Kidney glomerular epithelial cell (primary cell): ENCODE measurements at places on chromosomes 2 and 18.

DNA sequence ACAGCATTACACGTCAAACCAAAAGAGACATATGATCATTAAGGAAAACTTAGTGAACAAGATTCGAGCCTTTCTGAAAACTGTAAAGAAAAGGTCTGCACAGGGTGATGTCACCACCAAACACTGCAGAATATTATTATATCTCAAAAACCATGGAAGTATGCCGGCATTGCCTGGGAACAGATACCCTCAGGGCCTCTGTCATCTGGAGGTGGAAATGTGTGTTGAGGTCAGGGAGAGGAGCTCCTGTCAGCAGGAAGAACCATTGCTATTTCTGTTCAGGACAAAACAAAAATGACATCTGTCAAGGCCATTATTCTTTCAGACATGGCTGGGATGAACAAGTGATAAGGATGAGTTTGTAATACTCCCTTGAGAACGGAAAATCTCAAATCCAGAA is 365.9 kb upstream of the TRIB2 start:
- DNase-seq = no peak

DNA sequence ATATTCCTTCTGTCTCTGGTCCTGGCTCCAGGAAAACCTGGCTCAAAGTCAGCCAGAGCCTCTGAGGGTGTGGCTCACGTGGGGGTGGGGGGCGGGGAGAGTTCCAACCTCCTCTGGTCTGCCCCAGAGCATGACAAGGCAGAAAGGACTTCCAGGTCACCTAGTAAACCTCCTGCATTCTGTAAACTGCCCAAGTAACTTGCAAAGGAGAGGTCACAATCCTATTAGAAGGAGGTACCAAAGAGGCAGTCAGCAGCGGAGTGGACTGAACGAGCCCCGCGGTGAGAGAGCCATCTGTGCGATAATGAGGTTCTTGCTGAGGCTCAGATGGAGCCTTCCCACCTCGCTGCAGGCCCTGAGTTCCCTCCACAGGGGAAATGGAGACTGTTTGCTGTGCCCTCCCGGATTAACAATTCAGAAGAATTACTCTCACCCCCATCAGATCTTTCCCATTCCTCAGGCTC is 58.9 kb upstream of the GATA6 start:
- DNase-seq = no peak

- DNase-seq = peak; percentile 65
These were observed 44.9 kb downstream of the TMEM37 start for GRCh38 chr2:119476301-119477112.

DNA sequence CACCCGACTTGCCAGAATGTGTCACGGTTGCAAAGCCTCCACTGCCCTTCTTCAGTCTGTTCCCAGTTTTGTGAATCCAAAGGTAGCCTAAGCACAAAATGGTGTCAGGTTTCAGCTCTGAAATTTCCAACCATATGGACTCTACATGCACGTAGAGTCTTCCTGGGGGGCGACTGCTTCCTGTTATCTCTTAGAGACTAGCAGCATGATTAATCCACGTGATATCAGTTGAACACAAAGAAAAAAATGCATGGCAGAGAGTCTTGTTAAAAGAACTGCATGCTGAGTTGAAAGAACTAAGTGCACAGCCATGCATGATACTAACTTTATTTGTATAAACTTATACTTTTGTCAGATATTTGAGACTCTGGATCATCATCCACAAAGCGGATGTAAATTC is 404.4 kb downstream of the SOCS6 start:
- DNase-seq = no peak

DNA sequence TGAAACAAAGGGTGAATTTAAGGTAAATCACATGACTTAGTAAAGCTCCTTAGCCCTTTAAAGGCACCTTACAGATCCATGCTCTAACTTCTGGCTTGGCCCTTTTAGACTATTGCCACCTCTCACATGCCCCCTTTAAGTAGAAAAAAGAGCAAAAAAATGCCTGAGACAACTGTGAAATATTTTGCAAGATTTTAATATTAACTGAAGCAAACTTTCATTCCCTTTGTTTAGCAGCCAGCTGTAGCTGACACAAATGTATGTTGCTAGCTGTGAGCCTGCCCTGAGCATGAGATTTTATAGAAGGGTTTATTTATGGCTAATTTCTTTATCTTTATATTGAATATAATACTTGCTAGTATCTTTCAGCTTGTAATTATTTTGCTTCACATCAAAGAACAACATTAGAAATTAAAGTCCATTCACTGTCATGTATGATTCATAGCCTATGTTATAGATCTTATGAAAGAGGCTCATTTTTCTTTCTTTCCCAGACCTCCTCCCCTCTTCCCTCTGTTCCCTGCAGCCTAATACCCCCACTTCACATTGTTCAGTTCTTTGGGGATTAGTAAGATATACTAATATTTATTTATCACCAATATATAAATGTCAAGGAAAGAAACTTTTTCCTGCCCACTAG is 637.2 kb upstream of the ZEB2 start:
- DNase-seq = no peak

DNA sequence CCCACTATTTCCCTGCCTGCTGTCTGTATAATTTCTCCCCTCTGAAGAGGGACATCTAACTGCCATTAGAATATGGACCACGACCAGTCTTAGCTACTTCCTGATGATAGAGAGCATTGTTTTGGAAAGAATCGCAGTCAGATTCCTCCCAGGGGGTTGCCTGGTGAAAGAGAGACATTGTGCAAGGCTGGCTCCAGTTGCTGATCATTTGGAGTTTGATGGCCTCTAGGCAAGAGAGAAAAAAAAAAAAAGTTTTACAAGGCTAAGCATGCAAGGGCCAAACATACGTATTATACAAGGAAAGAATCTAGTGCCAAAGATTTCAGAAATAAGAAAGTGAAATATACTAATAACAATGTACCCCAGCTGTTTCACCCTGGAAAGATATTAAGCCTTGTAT is 182.2 kb downstream of the CMPK2 start:
- DNase-seq = no peak

DNA sequence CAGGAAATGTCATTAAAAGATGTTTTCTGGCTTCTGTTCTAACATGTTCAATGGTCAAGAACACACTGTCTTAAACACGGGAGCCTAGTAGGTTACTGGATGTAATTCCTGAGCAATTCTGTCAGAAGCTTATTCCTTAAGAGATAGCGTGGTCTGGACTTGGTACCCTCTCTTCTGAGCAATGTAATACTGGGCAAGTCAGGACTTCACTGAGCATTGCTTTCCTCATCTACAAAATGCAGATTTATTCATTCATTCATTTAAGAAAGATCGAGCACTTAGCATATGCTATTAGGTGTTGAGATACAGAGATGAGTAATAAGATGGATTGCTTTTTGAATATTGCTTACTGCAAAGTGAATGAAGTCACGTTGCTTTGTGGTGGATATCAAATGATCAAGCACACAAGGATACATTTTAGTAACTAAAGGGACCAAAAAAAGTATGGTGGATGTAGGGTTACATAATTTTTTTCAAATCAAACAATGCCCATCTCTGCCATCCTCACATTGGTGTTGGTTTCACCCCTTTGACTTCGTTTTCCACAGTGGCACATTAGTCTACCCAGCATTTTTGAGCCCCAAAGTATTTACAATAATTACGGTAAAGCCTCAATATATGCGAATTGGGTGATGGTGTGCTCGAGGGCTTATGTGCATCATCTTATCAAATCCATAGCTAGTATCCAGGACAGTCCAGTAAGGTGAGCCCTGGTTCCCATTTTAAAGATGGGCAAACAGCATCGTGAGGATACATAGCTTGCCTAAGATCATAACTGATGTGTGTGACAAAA is 65.3 kb downstream of the ZC3H6 start:
- no peak for DNase-seq

DNA sequence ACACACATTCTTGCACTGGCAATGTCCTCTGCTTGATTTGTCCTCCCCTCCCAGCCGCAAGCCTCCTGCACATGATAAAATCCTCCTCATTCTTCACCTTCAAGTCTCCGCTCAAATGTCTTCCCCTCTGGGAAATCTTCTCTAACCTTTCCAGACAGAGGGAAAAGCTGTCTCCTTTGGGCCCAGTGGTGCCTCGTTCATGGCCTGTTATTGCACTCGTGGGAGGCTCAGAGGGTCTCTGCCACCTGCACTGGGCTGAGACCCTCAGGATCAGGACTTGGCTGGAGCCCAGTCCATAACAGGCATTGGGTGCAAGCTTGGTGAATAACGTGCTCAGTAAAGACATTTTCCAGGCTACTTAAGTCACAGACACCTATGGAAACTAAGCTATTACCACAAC is 68.6 kb downstream of the PTGR3 start:
- no peak for DNase-seq

- peak; percentile 52 for DNase-seq
These were observed 28.5 kb downstream of the TMEM18 start for GRCh38 chr2:648476-649424.

- DNase-seq = no peak
These were observed 37.5 kb downstream of the TIMM21 start for GRCh38 chr18:74185860-74186259.

GRCh38 chr2:120787822-120788700 is 52.4 kb downstream of the GLI2 start:
- DNase-seq = no peak

DNA sequence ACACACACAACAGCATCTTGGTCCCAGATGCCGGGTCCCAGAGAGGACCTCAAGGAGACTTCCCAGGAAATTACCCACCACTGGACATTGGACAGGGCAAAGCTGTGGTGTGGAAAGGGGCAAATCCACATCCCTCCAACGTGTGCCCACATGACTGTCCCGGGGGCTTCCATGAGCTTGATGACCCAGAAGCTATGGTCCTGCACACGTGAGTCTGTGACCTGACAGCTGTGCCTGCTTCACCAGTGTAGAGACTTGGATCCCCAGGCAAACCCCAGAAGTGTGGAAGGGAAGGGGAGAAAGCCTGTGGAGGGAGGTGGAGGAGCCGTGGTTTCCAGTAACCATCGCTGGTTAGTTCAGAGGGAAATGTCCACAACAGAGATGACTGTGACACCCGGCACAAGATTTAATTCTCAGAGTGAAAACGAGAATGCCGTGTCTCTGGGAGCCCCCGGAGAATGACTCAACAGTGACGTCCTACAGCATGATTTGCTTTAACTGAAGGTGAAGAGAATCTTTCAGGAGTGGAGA is 19.1 kb upstream of the GPR55 start:
- no peak for DNase-seq

GRCh38 chr2:219784178-219784577 is 156.7 kb downstream of the SLC4A3 start:
- DNase-seq = no peak

GRCh38 chr18:55576001-55576400 is 12.0 kb downstream of the TCF4 start:
- DNase-seq = no peak

DNA sequence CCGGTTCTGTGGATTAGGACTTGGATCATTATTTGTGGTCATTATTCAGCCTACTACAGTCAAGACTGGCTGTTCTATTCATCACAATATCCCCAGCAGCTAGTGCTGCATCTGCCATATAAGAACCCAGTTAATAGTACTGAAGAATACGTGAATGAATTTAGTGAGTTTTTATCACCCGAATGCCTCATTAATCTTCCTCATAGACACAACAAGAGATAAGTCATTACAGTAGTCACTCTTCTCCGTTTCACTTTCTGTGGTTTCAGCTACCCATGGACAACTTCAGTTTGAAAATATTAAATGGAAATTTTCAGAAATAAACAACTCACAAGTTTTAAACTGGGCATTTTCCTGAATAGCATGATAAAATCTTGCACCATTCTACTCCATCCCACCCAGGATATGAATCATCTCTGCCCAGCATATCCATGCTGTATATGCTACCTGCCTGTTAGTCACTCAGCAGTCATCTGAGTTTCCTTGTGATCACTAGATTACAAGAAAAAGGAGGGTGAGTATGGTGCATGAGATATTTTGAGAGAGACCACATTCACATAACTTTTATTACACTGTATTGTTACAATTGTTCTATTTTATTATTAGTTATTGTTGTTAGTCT is 363.7 kb upstream of the CHAC2 start:
- DNase-seq = peak; percentile 77

GRCh38 chr2:1694371-1695271 is 49.7 kb downstream of the PXDN start:
- no peak for DNase-seq
